ENCODE measurements at places on chromosomes 1 and 21.
A peak's percentile ranks its signal among the peaks of the same experiment; 100 is the strongest.

GRCh38 chr1:3292051-3292722, 162.3 kb upstream of the ARHGEF16 start:
- no peak for ATAC-seq

- ATAC-seq = no peak
Observed at GRCh38 chr1:10530281-10530740, 55.6 kb downstream of the PEX14 start.

DNA sequence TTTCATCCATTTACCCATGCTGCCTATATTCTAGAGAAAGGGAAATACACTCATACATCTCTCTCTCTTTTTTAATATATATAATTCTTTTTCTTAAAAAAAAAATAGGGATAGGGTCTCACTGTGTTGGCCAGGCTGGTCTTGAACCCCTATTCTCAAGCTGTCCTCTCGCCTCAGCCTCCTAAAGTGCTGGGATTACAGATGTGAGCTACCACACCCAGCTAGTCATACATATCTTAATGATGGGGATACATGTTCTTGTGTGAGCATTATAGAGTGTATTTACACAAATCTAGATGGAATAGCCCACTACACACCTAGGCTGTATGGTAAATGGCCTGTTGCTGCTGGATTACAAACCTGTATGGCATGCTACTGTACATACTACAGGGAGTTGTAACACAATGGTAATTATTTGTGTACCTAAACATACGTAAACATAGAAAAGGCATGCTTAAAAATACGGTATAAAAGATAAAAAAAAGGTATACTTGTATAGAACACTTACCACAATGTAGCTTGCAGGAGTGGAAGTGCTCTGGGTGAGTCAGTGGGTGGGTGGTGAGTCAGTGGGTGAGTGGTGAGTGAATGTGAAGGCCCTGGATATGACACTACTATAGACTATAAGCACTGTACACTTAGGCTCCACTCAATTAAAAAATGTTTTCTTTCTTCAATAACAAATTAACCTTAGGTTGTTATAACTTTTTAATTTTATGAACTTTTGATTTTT, 72.9 kb downstream of the IVNS1ABP start:
- peak; percentile 86 for ATAC-seq

- peak; percentile 54 for ATAC-seq
Observed at GRCh38 chr1:218521414-218522169, 176.5 kb downstream of the TGFB2 start.

GRCh38 chr1:164622068-164622845, 63.3 kb downstream of the PBX1 start:
- ATAC-seq = no peak

Measured in SK-N-SH treated with all-trans-retinoic acid at 6 μM for 48 hours (cell line).